ENCODE measurements at places on chromosomes 7 and 10.

DNA sequence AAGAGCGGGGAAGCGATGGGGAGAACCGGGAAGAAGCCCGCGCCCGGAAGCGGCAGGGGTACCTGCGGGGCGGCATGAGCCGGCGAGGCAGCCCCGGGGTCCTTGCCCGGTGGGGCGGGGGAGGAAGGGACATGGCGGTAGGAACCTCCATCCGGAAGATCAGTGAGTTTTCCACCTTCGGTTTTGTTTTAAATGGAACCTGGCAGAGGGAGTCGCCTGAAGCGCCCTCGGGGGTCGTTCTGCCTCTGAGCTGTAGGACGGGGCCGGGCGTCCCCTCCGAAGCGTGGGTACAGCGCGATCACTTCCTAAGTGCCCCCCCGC, 471 bp downstream of the PFKP start:
- DNase-seq, result no peak

DNA sequence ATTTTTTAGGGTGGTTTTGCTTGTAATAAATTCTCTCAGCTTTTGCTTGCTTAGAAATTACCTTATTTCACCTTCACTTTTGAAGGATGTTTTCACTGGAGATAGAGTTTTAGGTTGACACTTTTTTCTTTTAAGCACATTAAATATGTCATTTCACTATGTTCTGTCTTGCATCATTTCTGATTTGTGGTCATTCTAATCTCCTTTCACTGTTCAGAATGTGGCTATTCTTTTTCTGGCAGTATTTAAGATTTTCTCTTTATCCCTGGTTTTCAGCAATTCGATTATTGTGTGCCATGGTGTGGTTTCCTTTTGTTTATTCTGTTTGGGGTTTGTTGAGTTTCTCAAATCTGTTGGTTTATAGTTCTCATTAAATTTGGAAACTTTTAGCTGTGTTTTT, 1065.6 kb downstream of the KCNMA1 start:
- DNase-seq, result no peak

GRCh38 chr7:80623503-80624252, 14.8 kb upstream of the CD36 start:
- DNase-seq, result no peak

DNA sequence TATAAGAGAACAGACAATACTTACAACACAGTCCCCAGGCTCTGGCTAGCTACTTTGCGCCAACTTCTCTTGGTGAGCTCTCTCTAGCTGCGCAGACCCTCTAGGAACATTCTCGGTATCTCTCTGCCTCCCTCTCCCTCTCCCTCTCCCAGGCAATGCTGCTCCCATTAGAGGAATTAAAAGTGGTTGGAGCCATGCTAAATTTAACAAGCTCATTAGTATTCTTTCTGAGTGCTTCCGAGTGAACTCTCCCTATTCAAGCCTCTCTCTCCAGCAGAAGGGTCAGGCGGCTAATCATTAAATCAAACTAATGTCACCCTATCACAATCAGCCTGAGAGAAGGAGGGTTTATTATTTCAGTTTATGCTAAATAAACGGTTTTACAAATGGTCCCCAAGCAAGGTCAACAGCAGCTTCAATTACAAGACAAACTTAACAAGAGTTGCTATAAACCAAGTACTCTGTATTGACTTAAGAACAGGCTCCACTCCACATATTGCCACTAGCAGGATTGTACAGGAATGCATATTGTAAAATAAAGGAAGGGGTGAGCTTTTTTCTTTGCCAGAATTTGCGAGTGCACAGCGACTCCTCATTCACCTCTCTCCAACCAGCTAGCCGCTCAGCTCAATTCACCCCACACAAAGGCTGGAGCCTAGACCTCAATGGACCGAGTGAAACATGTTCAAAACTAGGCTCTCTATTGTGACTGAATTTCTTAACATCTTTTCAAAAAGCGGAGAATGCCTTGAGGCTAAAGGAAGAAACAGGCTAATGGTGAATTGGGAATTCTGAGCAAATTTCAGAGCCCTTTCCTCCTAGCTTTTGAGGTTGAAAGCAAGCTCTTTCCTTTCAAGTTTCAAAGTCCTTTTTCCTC, 84.4 kb downstream of the GLI3 start:
- DNase-seq, result no peak

GRCh38 chr10:54900584-54900983, 99.6 kb upstream of the PCDH15 start:
- no peak for DNase-seq

GRCh38 chr10:79073784-79074432, 5.1 kb downstream of the ZMIZ1 start:
- no peak for DNase-seq
